ENCODE measurements at places on chromosomes 11 and 22.

DNA sequence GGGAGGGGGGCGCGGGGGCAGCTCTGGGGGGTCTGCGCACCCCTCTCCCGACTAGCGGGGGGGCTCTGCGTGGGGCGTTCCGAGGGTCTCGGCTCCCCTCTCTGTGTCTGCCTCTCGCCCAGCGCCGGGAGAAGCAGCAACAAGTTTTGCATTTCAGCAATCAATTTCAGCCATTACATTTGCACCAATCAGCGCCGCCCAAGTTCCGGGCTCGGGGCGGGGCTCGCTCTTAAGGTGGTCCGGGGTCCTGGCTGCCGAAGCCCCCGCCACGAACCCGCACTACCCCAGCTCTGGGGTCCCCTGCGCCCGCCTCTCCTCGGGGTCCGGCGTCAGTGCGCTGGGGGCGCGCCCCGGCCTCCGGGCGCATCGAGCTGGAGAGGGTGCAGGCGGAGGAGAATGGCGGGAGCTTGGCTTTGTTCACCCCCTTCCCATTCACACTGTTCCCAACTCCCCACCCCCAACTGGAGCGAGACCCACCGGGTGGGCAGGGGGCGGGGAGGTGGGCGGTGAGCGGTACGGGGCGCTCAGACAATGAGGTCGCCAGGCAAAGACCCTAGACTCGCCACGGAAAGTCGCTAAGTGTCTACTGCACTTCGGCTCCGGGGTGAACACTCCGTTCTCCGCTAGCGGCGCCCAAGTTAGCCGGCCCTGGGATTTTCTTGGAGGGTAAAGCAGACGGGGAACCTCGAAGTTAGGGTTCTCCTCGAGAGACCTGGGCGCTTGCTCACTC, at the start of gene MN1:
Gene MN1, minus strand, starts transcription at position 141 of the 730 bp plus-strand sequence. CDS start 1,213 bp downstream, outside the sequence.
- DNase-seq, result peak; percentile 25

GRCh38 chr11:128693416-128693712, 508 bp upstream of the FLI1 start:
- DNase-seq, result no peak

GRCh38 chr11:57305523-57305922, 19.2 kb downstream of the TNKS1BP1 start:
- no peak for DNase-seq

- no peak for DNase-seq
Measured at GRCh38 chr22:33678523-33678922, 241.8 kb downstream of the LARGE1 start.

DNA sequence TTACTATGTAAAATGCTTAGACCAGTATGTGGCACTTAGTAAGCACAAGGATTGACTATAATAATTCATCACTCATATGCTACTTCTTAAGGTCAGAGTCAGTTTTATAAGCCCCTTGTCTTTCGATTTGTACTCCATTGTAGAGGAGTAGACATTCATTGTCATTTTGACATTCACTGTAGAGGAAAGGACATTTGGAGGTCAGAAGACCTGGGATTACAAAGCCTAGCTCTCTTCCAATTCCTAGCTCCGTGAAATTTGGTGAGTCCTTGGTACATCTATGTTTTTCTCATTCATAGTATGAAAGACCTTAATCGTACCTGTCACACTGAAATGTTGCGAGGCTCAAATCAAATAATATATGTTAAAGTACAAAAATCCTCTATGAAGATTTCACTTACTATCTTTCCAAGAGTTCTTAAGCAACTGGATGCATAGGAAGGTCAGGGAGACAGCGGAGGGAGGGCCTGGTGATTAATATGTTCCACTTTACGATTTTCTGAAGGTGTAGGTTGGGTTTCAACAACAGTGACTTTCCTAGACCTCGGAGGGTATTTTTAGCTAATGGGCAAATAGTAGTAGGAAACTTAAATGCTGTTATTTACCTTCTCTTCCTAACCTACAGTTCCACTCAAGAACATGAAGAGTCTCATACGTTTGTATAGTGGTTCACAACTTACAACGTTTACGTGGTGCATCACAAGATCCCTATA, 1.4 kb upstream of the EMSY start:
- DNase-seq, result no peak

- DNase-seq, result no peak
Measured at GRCh38 chr11:8839306-8839956, 71.6 kb upstream of the AKIP1 start.

DNA sequence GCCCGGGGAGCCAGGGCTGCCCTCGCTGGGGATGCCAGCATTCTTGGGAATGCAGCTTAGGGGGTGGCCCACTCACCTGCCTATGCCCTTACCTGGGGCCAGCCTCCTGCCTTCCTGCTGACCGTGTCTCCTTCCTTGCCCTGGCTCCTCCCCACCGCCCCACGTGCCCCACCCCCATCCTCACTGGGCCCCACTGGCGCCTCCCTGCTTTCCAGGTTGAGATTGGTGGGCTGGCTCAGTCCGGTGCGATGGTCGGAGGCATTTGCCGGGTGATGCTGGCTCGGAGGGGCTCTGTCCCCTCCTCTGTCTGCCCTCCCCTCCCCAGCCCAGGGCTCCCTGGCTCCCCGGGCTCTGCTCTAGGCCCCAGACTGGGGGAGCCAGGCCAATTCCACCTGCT, 34.1 kb upstream of the GRAMD4 start:
- DNase-seq, result no peak

DNA sequence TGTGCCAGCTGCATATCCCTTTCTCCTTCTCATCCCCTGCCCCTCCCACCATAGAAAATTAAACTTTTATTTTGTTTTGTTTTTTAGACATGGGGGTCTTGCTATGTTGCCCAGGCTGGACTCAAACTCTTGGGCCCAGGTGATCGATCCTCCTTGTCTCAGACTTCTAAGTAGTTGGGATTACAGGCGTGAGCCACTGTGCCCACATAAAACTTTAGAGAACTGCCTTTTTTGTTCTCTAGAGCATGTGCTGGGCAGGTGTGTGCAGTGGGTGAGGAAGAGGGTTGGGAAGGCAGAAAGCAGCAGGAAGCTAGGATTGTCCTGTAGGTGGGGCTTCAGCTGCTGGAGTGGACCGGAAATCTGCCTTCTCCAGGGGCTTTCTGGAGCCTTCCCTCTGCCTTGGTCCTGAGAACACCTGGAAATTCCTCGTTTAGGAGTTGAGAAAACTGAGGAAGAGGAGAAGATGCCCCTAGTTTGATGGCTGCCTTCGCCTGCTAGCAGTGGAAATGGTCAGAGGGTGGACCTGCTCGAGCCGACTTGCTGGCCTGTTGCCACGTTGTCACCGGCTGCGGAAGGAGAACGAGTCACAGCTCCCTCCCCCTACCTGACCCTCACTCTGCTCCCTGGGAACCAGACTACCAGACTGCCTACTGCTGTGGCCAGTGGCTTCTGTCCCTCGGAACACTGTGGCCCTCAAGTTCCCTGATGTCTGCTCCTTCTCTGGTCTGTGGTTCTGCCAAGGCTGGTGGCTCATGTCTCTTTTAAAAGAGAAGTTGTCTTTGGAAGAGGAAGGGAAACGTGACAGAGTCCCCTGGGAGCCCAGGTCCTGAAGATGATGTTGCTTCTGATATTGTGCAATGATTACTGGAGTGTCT, 4.0 kb downstream of the ST14 start:
- DNase-seq, result no peak

GRCh38 chr11:127693686-127694085, 693.1 kb upstream of the KIRREL3 start:
- no peak for DNase-seq

DNA sequence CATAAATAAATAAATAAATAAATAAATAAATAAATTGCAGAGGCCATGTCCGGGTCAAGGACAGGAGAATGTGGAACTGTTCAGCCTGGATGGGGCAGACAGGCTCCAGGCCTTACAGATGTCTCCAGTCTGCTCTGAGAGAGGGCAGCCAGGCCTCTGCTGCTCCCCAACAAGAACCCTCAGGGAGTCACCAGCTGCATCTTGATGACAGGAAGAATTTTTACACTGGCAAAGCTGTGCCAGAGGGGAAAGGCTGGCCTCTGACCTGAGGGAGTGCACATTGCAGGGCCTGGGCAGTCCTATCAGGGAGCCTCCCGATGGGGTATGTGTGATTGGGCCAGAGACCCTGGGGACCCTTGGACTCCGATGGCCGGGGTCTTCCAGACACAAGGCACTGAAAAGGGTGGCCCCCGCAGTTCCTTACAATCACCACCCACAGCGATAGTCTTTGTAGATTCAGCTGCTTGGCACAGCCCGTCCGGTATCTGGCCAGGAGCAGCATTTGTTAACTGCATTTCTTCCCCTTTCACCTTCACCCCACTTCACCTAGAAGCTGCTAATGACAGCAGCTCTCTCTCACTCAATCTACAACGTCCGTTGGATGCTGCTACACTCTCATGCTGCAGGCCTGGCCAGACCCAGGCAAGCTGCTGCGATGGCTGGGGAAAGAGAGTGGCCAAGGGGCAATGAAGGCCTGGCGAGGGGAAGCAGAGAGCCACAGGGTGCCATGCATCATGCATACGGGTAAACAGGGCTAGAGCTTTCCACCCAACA, 8.1 kb downstream of the MOGAT2 start:
- no peak for DNase-seq

DNA sequence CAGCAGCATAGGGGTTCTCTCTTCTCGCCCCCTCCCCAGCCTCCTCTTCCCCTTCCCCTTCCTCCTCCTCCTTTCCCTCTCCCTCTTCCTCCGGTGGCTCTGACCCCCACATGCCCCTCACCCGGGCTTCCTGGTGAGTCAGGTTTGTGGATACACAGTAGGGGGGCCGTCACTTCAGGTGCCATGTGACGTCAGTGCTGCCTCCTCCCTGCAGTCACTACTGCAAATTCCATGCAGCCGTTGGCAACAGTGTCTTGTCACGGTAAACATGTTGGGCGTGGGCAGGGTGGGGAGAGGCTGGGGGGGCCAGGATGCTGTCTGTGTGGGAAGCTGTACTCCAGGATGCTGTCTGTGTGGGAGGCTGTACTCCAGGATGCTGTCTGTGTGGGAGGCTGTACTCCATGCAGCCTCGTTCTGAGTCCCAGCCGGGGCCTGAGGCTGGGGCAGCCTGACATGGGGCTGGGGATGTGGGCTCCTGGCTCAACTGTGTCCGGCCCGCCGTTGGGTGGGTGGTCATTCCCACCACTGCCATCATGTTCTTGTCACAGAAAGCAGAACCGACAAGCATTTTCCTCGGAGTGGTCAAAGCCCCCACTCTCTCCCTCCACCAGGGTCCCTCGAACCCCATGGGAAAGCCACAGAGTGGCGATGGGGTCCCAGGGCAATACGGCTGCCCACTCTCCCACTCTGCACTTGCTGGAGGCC, 2.4 kb upstream of the MUC2 start:
- DNase-seq, result no peak

DNA sequence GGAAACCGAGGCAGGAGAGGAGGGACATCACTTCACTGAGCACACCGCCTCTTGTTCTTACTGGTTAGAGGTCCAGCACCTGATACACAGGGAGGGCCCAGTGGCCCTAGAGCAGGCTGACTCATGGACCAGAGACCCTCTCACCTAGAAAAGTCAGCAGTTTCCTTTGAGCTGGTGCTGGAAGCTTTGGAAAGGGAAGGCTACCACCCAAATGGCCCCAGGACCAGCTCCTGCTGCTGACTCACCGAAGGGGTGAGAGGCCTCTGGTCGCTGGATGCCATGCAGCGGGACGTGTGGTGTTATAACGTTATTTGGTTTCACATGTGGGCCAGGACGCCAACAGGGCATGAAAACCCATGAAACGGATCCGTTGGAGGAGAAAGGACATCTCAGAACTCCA, 3.8 kb downstream of the NADSYN1 start:
- no peak for DNase-seq

GRCh38 chr11:59221441-59221840, 8.7 kb upstream of the MPEG1 start:
- no peak for DNase-seq

Data from stimulated activated CD8-positive, alpha-beta memory T cell treated with anti-CD3 and anti-CD28 coated beads, Interleukin-12 subunit alpha, Interleukin-12 subunit beta, amount 100 ng/mL, for 1 hour (primary cell).